ENCODE measurements at places on chromosomes 2 and 18.

DNA sequence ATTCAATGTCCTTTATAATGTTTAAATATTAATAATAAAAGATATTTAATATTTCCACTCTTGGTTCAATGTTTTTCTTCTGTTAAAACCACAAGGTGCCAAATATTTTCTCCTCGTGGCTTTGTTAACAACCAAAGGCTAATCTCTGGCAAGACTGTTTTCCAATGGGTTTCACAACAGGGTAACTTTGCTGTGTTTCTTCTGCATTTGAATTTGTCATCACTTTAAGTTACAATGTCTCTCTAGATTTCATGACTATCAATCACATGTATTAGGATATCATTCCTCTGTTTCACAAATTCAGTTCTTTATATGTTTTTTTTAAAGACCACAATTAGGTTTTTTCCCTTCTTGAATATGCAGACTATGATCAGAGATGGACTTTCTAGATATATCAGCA, 469.8 kb upstream of the ACVR2A start:
- no peak for DNase-seq

GRCh38 chr2:233260661-233261060, 9.2 kb downstream of the ATG16L1 start:
- DNase-seq, result no peak

- DNase-seq, result no peak
Observed at GRCh38 chr18:10111191-10111590, 197.4 kb downstream of the VAPA start.

DNA sequence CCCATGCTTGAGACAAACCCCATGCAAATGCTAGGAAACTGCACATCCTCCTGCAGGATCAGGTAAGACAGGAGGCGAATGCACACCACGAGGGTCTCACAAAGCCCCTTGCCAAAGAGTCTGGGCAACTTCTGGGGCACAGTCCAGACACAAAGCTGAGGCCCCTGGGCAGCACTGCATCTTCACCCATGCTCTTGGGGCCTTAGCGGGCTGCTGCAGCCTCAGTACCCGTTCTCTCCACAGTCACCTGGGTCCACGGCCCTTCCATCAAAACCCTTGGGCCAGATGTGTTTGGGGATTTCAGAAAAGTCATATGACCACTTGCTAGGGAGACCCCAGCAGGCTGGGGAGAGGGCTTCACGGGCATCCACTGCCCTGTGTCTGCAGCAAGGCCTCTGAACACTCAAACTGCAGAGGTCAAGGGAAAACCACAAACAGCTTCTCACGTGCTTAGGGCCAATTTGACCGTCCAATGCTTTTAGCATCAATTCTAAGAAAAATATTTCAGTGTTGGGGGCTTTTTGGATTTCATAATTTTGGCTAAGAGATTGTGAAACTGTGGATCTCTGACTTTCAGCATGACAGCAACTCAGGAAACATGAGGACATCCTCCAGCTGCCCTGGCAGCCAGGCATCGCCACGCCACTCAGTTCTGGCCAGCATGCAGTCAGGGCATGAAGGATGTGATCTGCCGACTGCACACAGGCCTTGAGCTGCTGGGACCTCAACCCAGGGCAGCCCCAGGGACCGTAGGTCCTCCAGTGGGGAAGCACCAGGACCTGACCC, 20.0 kb downstream of the PASK start:
- DNase-seq, result no peak

GRCh38 chr2:239793836-239794235, 231.3 kb downstream of the NDUFA10 start:
- DNase-seq, result no peak

- no peak for DNase-seq
Observed at GRCh38 chr18:42414756-42415454, 459.9 kb downstream of the PIK3C3 start.

DNA sequence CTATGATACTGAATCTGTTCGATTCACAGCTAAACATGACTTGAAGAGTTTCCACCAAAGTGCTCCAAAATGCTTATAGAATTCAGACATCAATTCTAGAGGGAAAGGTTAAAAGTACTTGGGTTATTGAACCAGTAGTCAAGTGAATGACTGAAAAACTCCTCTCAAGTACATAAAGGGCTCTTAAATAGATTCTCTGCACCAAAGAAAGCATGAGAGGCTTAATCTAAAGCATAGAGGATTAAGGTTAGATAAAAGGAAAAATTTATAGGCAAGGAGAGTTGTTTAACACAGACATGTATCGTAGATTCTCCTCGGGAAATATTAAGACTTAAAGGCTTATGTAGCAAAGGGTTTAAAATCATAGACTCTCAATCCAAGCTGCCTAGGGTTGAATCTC, 701.4 kb downstream of the ERBB4 start:
- DNase-seq, result no peak

DNA sequence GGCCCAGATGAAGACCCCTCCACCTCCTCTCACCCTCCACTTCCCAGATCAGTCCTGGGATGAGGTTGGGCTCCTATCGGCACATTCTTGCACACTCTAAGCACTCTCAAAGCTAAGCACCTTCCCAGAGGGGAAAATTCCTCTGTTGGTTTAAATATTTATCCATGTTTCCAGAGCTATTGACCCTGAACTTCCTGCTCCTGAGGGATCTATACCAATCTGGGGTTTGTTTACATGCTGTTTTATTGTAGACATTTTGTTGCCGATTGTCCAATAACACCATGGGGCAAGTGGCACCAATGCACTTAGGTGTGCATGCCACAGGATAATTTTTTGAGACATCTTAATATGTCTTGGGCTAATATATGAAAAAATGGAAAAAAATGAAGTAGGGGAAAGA, 476.2 kb downstream of the SLC4A3 start:
- no peak for DNase-seq

DNA sequence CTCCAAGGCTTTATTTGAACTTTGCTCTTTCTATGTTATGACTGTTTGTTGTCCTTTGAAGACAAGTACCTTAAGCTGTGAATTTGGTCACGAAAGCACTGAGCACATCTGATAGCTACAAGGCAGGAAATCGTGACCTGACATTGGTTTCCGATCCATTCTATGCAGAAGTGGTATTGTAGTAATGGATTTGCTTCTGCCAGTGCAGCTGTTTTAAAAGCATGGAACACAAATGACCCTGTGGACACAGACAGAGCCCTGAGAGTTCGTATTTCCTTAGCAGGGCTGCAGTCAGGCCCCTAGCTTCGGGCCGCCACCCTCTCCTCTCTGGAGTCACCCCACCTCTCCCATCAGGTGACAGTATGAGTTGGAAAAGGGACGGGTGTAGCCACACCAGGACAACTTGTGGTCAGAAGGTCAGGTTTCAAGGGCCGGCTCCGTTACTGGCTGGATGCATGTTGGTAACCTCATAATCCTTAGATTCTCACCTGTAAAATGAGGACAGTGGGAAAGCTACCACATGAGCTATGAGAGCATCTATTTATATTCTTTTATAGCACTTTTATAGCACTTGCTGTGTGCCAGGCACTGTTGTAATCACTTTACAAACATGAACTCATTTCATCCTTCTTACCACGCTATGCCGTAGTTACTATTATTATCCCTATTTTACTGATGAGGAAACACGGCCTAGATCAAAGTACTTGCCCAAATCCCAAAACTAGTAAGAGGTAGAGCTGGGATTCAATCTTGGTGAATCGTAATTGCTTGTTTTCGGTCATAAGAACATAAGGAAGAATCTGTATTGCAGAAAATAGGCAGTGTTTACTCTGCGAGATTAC, 70.2 kb downstream of the SPATS2L start:
- no peak for DNase-seq

DNA sequence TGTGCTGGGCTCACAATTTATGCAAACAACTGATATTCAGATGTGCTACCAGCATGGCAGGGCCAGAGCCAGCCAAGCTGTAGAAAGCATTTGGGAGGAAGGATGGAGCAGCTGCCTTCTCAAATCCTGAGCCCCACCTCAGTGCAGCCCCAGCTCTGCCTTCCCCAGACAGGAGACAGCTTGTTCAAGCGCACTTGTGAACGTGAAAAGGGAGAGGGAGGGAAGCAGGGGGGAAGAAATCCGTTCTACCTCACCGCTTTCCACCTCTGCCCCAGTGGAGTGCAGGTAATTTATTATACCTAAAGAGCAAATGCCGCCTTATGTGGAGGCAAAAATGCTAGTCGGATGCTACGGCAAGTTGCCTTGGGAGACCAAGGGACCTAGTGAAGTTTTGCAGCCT, 66.0 kb upstream of the SLC14A2 start:
- DNase-seq, result no peak

GRCh38 chr2:134432435-134432883, 178.6 kb downstream of the MGAT5 start:
- DNase-seq, result no peak

DNA sequence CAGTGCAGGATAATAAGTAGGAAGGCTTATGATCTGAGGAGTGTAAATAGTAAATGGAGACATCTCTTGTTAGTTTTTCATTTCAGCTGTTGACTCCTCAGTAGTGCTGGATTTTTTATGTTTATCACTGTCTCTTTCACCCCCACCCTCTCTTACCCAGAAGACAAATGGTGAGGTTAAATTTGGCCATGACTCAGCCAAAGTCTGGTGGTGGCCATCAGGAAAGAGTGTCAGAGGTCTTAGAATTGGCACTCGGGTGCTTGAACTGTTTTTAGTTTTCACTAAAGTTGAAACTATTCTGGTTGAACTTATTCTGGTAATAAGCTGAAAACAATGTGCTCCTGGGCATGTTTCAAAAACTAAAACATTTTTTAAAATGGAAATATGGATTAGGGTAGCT, 123.3 kb downstream of the FHOD3 start:
- no peak for DNase-seq

DNA sequence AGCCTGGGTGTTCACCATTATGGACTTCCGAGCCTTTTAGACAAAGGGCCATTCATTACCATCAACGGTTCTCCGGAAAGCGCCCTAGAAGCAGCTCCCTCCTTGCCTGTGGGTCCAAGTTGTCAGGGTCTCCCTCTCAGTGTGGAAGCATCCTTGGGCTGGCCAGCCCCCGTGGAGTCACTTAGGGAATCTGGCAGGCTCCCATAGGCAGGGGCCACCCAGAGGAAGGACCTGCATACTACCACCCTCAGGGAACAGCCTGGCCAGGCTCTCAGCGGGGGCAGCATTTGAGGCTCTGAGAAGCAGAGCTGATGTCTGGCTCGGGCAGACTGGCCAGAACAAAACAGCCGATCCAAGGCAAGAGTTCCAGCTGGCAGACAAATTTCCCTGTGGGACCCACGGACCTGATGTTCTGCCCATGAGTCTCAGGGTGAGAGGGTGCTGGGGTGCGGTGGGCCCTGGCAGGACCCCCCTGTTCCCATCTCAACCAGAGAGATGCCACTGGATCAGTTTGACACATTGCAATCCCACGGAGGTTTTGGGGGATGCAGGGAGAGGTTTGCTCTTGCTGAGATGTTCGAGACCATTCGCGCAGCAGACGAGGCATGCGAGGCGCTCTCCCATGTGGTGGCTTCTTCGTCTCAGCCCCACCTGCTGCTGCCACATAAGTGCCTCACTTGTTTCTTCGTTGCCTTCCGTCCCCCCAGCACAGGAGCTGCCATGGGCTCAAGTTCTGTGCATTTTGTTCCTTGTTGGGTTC, 56.9 kb downstream of the ACKR3 start:
- no peak for DNase-seq
